ENCODE measurements at places on chromosomes 7 and 10.

GRCh38 chr7:38934536-38934935 lies 25.5 kb upstream of the VPS41 start:
- DNase-seq = no peak

DNA sequence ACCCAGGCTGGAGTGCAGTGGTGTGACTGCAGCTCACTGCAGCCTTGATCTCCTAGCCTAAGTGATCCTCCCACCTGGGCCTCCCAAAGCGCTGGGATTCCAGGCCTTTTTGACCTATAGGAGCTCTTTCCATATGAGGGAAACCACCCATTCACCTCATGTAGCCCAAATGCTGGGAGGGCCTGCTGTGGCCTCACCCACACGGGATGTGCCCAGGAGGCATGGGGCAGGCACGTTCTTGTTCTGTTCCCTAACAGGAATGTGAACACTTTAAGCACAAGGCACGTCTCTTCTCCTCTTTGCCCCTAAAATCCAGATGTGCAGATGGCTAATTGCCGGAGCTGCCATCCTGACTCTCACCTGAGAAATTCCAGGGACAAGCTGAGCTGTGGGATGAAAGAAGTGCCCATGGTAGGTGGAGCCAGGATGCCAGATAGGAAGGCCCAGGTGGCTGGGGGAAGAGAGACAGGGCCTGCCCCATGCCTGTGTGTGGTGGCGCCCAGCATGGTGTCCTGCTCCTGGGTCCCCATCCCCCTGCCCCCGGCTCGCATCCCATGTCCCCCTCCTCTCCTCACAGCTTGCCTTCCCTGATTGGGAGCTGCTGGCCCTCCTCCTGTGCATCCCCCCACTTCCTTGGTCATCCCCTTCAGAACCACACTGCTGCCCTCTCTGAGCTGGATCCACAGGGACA lies 17.3 kb downstream of the CAMK2B start:
- DNase-seq = no peak

DNA sequence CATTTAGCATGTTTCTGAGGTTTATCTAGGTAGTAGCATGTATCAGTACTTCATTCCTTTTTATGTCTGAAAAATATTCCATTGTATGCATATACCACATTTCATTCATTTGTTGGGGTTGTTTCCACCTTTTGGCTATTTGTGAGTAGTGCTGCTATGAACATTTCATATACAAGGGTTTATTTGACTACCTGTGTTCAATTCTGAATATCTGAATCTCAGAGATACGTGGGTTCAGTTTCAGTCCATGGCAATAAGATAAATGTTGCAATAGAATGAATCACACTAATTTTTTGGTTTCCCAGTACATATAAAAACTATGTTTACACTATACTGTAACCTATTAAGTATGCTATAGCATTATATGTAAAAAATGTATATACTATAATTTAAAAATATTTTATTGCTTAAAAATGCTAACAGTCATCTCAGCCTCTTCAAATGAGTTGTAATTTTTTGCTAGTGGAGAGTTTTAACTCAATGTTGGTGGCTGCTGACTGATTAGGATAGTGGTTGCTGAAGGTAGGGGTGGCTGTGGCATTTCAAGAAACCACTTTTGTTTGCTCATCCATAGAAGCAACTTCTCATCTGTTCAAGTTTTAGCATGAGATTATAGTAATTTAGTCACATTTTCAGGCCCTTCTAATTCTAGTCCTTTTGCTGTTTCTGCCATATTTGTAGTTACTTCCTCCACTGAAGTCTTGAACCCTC lies 13.9 kb downstream of the PLEKHA1 start:
- DNase-seq = no peak

- no peak for DNase-seq
Measured at GRCh38 chr10:122044713-122045112, 55.8 kb downstream of the TACC2 start.

DNA sequence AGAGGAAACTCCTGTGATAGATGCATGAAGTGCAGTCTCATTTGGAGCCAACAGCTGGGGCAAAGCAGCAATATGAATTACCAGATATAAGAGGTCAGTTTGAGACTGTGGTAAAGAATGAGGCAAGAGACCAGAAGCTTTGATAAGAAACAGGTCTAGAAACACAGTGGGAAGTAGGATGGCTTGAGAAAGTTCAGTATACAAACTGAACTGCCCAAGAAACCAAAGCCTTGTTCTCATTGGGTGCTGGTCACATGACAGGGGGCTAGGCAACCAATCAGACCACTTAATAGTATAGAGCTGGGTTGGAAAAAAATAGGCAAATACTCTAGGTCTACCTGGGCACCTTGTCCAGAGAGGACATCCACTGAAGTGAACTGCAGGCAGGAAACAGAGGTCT lies 46.2 kb upstream of the PLCE1 start:
- no peak for DNase-seq

DNA sequence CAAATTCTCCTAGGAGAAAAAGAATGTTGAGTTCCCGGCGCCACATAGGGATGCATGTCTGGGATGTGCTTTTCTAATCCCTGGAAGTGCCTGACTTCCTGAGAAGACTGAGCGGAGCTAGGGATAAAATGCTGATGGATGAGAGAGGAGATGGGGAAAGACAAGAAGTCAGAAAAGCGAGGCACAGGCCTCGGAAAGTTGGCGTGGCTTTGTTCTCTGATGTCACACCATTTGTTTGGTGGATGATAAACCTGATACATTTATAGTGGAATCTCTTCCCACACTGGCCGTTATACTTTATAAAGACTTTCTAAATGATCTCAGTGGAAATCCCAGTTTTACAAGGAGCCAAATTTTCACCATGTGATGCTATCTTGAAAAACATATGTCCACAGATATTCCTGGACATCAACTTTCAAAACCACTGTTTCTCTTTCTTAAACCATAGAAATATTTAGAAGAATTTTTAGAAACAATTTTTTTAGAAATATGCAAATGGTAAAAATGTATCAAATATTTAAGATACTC lies 188.8 kb upstream of the SVIL start:
- DNase-seq = no peak

DNA sequence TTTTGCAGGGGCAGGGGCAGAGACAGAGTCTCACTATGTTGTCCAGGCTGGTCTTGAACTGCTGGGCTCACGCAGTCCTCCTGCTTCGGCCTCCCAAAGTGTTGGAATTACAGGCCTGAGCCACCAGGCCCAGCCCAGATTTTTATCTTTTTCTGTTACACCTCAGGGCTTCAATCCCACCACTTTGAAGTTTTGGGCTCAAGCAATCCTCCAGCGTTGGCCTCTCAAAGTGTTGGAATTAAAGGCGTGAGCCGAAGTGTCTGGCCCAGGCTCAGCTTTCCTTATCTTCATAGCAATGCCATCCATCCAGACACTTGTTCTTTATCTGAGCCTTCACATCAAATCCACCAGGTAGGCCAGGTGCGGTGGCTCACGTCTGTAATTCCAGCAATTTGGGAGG lies 4.1 kb downstream of the TAF6 start:
- DNase-seq = no peak

DNA sequence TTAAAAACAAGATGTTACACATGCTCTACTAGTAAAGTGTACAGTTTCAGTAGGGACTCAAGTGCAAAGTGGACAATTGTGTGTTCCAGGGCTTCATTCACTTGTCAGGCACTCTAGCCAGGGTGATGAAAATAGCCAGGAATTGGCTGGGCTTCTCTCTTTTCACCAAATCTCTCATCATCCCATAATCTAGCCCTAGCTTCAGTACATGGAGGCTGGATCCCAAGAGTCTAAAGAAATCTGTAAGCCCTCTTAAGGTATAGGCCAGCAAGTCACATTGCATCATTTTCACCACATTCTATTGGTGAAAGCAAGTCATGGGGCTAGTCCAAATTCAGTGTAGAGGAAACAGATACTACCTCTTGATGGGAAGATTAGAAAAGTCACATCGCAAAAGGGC lies 47.3 kb upstream of the C1GALT1 start:
- DNase-seq = no peak

- no peak for DNase-seq
Measured at GRCh38 chr7:100353685-100354330, 4.1 kb upstream of the PILRB start.

GRCh38 chr10:75977139-75977538 lies 545.7 kb downstream of the LRMDA start:
- DNase-seq = no peak

GRCh38 chr10:93272884-93273675 lies 199.4 kb downstream of the CYP26A1 start:
- no peak for DNase-seq

- no peak for DNase-seq
Measured at GRCh38 chr7:142485617-142486226, 227.9 kb upstream of the PRSS58 start.

All from NCI-H1930 (cell line).